Left renal pelvis (tissue), 4 donors: ENCODE measurements at places on chromosomes 3 and 15. TPM values are rescaled to one million over a fixed set of nuclear protein-coding genes. Genes with fewer than 3 reads are reported as not detected.

DNA sequence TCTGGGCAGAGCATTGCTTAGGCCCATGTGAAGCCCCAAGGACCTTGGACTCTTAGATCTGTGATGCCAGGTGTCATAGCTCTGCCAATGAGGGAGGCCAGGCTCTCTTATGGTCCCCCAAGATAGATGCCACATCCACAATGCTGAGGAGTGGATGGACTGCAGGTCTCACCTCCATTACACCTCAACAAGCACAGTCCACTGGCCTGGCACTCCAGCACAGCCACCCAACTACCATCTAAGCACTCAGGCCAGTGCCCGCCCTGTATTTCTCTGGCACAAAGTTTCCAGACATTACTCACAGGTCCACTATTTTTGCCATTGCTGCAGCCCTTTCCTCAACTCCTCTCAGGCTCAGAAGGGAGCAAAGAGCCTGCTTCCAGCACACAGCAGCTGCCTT is 613.5 kb upstream of the EPHA6 start:
- DNase-seq, result no peak

GRCh38 chr3:152380043-152380442 is 111.3 kb downstream of the MBNL1 start:
- no peak for DNase-seq

GRCh38 chr3:72821161-72821781 is 27.0 kb downstream of the SHQ1 start:
- no peak for DNase-seq

DNA sequence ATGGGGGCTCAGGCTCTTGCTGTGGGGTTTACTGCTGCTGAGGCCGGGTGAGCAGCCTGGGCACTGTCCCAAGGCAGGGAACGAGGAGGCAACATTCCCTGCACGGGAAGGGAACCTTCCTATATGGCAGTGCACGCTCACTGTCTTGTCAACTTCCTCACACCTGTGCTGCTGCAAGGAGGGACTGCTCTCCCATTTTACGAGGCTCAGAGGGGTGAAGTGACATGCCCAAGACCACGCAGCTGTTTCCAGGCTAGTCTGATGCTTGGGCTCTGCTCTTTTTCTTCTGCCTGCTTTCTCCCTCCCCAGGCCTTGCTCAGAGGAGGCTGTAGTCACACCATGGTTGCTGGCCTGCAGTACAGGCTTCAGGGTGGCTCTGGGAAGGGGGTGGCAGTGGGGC is 41.5 kb downstream of the SPSB4 start:
- DNase-seq, result no peak

GRCh38 chr3:15064835-15065549 is at the start of gene MRPS25:
Gene MRPS25 (minus strand): TSS chr3:15065315. CDS start chr3:15065194, 121 bp downstream.
- DNase-seq, result peak; percentile 68

DNA sequence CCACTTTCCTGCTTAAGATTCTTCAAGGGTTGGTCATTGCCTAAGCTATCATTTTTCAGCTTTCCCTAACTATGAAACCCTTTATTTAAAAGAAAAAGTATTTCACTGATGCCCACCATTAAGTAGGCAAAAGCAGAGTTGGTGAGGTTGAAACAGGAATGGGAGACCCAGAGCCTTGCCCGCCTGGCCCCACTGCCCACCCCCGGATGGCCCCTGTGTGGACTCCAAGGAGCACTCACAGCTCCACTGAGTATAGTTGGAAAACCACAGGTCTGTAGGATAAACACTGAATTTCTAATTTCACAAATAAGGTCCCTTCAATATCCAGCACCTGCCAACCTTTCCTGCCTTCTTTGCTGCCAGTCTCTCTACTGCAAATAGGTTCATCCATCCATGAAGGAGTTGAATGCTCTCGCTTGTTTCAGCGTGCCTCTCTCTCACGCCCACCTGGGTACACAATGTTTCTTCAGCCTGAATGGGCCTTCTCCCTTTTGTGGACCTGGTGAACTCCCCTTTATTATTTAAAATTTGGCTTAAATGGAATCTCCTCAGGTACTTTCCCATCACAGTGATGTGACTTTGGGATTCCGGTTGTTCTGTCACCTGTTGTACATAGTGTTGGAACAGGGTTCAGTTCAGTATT is 8.7 kb upstream of the ACAP2 start:
- DNase-seq, result no peak

DNA sequence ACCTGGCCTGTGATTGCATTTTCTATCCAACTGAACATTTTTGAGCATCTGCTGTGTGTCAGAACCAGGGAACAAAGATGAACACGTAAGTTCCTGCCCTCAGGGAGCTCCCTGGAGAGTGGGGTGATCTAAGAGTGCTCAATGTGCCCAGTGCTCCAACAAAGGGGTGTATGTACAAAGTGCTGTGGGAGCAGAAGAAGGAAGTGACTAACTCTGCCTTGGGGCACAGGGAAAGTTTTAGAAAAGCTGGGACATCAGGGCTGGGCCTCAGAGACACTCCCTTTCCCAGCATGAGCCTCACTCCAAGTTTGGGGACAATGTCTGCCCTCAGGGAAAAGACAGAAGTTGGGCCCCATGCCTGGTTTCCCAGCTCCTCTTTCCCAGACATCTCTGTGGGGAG is 27.6 kb upstream of the BNC1 start:
- no peak for DNase-seq

DNA sequence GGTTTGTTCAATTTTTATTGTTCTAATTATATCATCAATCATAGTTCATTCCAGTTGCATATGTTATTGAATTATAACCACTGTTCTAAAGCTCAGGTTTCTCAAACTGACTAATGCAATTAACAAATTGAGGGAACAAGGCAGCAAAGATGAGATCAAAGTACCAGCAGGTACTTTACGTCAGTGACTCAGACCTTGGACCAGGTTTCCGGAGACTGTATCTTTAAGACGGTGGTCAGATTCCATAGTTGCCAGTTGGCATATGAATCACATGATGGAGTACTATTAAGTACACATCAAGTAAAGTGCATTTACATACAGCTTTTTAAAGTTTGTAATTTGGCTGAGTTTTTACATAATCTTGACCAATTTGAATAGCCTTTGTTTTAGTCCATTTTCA is 583.6 kb upstream of the ROBO2 start:
- DNase-seq, result no peak

TPRG1 gene
- 0.53 TPM for polyA plus RNA-seq

GABPB1 gene
- 30.3 TPM for polyA plus RNA-seq

RASSF1 gene
- polyA plus RNA-seq, result 22.9 TPM

NAALADL2 gene
- polyA plus RNA-seq, result 17.9 TPM
